ENCODE measurements at places on chromosomes 13 and 19.

- DNase-seq = no peak
Measured at GRCh38 chr13:44465318-44465717, 91.7 kb downstream of the SERP2 start.

- no peak for DNase-seq
Measured at GRCh38 chr13:44401577-44401976, 28.0 kb downstream of the SERP2 start.

DNA sequence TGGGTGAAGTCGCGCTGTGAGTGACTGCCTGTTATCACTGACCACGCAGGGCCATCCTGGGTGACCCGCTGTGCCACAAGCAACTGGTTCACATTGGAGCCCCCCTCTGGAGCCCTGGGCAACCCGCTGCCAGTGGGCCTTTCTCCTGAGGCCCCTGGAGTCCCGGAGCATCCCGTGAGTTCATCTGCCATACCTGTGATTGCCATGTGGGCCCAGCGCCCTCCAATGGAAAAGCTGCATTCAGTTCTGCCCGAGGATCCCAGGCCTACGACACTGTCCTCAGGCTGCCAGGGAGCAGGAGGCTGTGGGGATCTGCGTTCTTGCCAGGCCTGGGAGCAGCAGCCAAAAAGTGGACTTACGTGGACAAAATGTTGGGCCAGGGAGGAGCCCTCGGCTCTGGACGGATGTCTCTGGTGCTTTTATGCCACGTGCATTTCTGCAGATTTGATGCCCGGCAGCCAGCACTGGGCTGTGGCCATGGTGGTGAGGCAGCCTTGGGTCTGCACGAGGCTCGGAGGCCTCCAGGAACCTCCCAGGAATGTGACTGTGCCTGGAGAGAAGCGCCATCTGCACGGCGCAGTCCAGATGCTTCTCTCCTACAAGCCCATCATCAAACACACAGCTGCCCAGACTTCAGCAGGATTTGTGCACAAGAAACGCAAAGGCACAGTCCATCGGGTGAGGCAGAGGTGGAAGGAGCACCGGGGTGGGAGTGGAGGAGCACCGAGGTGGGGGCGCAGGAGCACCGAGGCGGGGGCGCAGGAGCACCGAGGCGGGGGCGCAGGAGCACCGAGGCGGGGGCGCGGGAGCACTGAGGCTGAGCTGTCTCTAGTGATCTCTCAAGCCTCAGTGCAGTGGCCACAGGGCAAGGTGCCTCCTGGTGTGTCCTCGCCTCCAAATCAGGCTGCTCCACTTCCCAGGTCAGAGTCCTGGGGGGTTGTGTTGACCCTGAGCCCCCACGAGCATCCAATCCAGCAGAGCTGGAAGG lies 44.0 kb downstream of the C13orf46 start:
- DNase-seq = no peak

GRCh38 chr19:5631567-5632240 lies 8.8 kb downstream of the SAFB start:
- no peak for DNase-seq

DNA sequence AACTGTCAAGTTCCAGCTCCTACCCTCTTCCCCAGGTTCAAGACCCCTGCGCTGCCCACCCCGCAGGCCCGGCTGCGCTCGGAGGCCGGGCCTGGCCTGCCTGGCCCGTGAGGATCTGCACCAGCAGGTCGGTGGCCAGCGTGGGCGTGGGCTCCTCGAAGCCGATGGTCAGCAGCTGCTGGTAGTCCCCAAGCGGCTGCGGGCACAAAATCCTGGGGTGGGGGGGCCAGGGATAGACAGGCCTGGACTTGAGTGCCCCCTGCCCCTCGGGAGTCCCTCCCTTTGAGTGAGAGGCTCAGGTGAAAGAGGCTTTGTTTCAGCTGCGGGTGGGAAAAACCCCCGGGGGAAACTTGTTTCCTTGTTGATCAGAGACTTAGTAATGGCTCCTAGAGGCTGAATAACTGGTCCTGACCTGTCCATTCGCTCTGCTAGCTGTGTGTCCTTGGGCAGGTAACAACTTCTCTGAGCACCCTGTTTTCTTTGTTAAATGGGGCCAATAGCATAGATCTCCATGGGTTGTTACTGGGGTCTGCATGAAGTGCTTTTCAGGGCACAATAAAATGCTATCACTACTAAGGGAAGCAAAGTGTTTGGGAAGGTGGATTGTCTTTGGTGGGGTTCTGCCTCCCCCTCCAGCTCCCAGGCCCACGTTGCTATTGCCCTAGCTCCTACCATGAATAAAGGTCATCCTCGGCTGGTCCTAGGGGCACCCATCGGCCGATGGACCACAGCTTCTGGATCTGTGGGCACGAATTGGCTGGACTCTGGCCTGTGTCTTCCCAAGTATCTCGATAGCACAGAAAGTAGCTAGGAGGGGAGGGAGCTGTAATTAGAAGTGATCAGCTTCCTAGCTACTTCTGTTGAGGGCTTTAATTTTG lies 3.5 kb downstream of the C19orf67 start:
- DNase-seq = no peak

- no peak for DNase-seq
Measured at GRCh38 chr19:3783660-3784584, 2.3 kb downstream of the MATK start.

- DNase-seq = no peak
Measured at GRCh38 chr19:2811221-2811722, 8.4 kb upstream of the ZNF554 start.

DNA sequence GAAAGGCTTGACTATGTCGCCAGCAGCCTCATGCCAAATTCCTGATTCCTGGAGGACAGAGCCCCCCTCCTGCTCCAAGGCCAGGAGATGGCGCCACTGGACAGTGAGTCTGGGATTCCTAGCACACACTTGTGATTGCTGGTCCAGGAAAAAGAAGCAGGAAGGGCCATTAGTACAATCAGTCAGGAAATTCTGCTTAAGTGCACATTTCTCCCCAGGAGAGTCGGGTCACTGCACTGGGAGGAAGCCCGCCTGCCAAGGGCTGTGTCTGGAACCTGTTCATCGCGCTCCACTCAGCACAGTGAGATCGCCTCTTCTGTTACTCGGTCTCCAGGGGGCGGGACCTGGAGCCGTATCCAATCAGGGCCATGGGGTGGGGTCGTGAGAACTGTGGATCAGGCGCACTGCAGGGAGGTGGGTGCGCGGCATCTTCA lies 65.1 kb downstream of the ZNF823 start:
- DNase-seq = no peak

GRCh38 chr19:8269724-8270123 lies 38.4 kb downstream of the CD320 start:
- DNase-seq = no peak

DNA sequence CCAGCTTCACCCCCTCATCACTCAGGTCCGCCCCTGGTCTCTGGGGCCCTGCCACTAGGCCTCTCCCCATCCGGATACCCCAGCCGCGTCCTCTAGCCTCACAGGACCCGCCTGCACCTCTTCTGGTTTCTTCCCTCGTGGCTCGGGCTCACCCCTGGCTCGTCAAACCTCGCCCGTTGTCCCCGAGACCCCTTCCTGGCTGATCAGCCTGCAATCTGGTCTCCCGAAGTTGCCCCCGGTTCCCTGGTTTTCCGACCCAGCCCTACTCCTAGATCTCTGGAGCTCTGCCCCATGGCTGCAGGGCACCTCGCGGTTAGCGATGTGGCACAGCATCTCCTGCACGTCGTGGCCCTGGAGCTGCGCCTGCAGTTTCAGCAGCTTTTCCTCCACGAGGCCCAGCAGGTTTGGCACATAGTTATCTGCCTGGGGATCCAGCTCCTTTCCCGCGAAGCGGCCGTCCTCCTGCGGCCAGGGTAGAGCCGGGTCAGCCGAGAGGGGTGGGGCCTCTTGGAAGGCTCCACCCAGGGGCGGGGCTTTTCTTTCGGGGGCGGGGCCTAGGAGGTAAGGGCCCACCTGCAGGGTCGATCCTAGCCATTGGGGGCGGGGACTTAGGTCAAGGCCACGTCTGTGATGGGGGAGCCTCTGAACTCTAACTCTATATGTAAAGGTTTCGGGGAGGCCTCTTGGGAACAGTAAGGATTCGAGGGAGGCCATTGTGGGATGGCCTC lies 2.4 kb upstream of the RGL3 start:
- no peak for DNase-seq

DNA sequence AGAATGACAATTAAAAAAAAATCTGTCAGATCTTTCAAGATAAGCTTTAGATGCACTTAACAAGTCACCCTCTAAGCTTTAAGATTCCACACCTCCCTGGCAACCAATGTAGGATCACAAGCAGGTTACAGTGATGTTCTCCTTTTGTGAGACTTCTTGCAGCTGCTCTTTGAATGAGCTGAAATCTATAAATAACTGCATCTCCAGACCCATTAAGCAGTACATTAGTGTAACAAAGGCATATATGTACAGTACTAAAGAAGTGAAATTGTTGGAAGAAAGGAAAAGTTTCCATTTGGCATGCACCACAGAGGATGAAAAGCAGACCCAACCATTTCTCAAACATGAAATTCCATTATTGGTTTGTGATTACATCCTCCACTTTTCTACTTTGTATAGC lies 364.7 kb downstream of the ENOX1 start:
- no peak for DNase-seq

DNA sequence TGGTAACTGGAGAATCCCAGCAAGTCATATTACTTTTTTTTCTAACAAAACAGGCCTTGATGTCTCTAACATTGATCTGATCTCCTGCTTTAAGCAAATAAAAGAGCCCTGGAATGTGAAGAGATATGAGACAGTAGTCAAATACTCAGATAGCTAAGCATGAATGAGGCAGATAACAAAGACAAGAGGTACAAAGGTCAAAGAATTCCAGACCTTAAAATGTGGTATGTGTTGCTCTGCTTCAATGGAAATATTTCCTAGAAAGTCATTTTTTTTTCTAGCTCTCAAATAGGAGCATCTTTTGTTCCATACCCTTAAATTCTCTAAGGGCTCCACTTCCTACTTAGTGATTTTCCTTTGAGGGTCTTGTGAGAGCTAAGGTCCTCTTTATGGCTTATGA lies 54.6 kb downstream of the ZNF254 start:
- DNase-seq = no peak

DNA sequence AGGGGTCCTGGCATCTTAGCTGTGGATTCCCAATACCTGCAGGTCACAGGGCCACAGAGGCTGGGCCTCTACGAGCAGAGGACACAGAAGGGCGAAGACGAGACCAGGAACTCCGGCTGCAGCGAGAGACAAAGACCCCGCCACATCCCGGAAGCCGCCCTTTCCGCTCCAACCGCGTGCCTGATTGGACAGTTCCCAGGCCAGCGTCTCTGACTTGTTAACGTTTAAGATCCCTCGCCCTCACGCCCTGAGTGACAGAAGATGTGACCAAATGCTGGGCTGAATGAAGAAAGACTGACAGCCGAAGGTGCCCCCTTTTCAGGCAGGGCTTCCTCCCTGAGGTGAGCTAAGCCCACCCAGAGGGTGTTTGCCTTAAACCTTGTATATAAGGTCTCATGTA lies at the start of gene ZNF98:
Gene ZNF98, minus strand, starts transcription at position 136 of the 400 bp plus-strand sequence. Its CDS starts 122 bp downstream, at position 14.
- DNase-seq = peak; percentile 6

Measured in anterior cingulate cortex (tissue), 58 donors.